Neural progenitor cell (in vitro differentiated cells): ENCODE measurements at places on chromosomes 3 and 15. TPM values are rescaled to one million over a fixed set of nuclear protein-coding genes. Genes with fewer than 3 reads are reported as not detected.
A peak's percentile ranks its signal among the peaks of the same experiment; 100 is the strongest.

DAPK2 gene
- 5.4 and 9.7 TPM in 2 replicates for total RNA-seq

TGM4 gene
- 0.04 and 0.12 TPM in 2 replicates for total RNA-seq

CNTN6 gene
- total RNA-seq: 2.1 and 2.2 TPM in 2 replicates

SERINC4 gene
- 0.50 TPM in 1 of 2 replicates, not detected in the other for total RNA-seq

GRCh38 chr3:65493371-65493882 is 545.3 kb downstream of the MAGI1 start:
- peaks cover 15% of the 10 kb centered on the region for H3K4me1 ChIP-seq
- no peak overlapping the region for H3K27ac ChIP-seq
- no peaks in the 10 kb centered on the region for H3K27me3 ChIP-seq
- DNase-seq: no peak
- no peak overlapping the region for H3K4me3 ChIP-seq

GRCh38 chr3:4507024-4507596 is 14.0 kb downstream of the ITPR1 start:
- H3K27ac ChIP-seq: no peak overlapping the region
- H3K36me3 ChIP-seq: no peaks in the 10 kb centered on the region
- H3K4me3 ChIP-seq: no peak overlapping the region
- H3K4me1 ChIP-seq: peaks cover 46% of the 10 kb centered on the region
- no peak for DNase-seq

GRCh38 chr3:49346797-49347251 is 7.0 kb upstream of the USP4 start:
- H3K36me3 ChIP-seq: no peaks in the 10 kb centered on the region
- DNase-seq: no peak
- H3K4me1 ChIP-seq: no peaks in the 10 kb centered on the region
- H3K27me3 ChIP-seq: no peaks in the 10 kb centered on the region

DNA sequence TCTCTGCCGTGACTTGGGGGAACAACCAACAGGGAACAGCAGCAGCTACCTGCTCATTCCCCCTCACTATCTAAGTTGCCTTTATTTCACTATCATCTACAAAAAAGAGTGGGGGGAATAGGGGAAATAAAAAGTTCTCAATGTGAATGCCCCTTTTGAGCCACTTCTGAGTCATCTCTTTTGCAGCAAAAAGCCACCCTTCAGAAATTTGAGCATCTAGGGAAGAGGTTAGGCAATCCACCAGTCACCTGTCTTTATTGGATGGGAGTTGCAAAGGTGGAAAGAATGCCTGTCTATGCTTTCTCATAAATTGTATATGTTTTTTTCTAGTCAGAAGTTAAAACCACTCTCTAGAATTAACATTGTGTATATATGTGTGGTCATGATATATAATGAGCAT is 41.1 kb downstream of the GPD1L start:
- H3K27ac ChIP-seq: no peak overlapping the region
- no peak overlapping the region for H3K4me3 ChIP-seq
- no peaks in the 10 kb centered on the region for H3K4me1 ChIP-seq
- no peaks in the 10 kb centered on the region for H3K36me3 ChIP-seq
- DNase-seq: no peak
- H3K27me3 ChIP-seq: no peaks in the 10 kb centered on the region

DNA sequence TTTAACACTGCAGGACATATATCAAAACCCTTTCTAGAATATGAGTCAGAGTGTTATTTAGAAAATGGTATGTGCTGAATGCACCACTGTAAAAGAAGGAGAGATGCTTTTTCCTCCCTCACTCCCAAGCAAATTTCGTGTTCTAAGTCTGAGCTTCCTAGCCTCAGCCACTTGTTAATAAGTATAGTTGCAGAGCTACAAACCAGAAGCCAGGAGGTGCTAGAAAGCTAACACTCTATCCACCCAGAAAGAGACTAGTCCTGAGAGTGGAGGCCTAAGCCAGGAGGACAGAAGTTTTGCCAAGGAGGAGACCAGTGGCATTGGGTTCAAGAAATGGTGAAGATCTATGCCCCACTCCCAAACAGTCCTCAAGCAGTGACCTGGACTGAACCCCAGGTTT is 40.5 kb upstream of the GYG1 start:
- no peak overlapping the region for H3K27ac ChIP-seq
- H3K36me3 ChIP-seq: no peaks in the 10 kb centered on the region
- peaks cover 2% of the 10 kb centered on the region for H3K4me1 ChIP-seq
- H3K27me3 ChIP-seq: no peaks in the 10 kb centered on the region
- no peak for DNase-seq
- H3K4me3 ChIP-seq: no peak overlapping the region

DNA sequence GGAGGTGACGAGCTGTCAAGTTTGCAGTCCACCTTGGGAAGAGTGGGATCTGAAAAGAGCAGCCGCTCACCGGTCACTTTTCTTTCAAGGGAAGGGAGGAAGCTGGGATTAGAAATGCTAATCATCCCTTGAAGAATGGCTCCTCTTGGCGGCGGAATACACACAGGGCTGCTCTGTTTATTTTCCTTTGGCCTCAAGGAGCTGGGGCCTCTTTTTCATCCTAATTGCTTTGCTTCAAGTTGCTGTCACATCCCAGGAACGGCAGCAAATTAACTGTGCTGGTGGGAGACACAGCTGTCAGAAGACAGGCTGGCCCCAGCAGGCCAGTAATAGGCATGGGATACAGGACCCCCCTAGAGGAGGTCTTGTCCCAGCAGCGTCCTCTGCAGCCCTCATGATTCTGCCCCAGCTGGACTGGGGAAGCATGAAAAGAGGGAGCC is 6.7 kb downstream of the KBTBD13 start:
- H3K4me3 ChIP-seq: peak overlapping the region; percentile 16
- peak overlapping the region; percentile 90 for H3K27ac ChIP-seq

DNA sequence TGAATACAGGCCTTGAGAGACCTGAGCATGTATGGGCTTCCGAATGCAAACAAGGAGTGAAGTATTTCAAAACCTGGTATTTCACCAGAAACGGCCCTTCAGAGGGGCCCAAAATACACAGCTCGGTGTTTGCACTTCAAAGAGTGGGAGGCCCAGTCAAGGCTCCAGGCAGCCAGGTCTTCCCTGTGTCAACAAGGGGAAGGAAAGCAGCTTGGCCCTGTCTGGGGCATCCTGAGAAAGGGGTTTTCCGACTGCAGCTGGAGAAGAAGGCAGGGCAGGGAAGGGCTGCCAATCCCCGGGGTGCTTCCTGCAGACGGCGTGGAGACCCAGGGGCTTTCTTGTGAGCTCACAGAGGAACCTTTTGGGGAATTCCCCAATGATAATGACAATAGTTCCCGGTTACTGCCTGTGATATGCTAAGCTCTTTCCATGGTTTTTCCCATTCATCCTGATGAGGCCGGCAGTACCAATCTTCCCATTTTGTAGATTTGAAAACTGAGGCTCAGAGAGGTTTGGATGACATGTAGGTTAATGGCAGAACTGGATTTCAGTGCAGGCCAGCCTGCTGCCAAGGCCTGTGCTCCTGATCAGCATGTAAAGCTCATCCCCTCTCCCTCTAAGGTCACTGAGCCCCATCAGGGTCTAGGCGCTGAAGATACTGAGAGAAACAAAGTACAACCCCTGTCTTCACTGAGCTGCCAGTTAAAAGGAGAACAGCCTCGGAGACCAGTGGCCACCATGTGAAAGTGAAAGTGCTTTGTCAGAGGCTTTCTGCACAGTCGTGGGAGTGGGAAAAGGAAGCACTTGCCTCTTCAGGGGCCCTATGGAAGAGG is 43.0 kb upstream of the TLE3 start:
- H3K27me3 ChIP-seq: no peaks in the 10 kb centered on the region
- no peak for DNase-seq
- no peaks in the 10 kb centered on the region for H3K36me3 ChIP-seq
- H3K4me1 ChIP-seq: peaks cover 11% of the 10 kb centered on the region
- H3K4me3 ChIP-seq: no peak overlapping the region

DNA sequence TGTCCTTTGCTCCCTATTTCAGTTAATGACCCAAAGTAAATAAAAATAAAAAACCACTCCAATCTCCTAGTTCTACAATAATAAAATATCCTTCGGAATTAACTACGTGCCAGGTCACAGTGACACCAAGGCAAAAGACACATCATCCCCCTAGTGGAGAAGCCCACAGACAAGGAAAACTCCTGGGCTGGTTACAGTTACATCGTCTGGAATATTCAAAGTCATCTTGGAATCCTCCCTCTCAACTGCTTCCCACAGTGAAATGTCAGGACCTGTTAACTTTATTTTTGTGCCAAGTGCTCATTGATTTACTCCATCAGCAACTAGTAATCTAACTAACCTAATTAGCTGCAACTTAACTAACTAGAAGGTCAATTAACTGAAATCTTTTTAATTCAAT is 349.3 kb downstream of the MAGI1 start:
- no peaks in the 10 kb centered on the region for H3K27me3 ChIP-seq
- H3K4me1 ChIP-seq: no peaks in the 10 kb centered on the region
- no peak overlapping the region for H3K27ac ChIP-seq
- DNase-seq: no peak
- H3K36me3 ChIP-seq: no peaks in the 10 kb centered on the region

- peaks cover 5% of the 10 kb centered on the region for H3K4me1 ChIP-seq
- no peak for DNase-seq
- H3K4me3 ChIP-seq: no peak overlapping the region
These were observed 33.2 kb upstream of the ACP3 start for GRCh38 chr3:132283916-132284405.

DNA sequence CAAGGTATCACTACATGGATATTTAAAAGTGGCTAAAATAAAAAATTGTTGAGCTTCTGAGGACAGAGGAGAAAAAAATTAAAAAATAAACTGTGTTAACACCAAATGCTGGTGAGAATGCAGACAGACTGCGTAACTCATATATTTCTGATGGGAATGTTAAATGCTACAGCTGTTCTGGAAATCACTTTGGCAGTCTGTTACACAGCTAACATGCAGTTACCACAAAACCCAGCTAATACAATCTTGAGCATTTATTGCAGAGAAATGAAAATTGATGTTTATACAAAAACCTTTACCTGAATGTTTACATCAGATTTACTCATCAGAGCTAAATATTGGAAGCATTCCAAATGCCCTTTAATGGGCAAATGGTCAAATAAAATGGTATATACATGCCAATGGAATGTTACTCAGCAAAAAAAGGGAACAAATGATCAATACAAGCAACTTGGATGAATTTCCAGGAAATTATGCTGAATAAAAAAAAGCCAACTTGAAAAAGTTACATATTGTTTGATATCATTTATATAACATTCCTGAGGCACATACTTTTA is 24.6 kb downstream of the MNS1 start:
- no peaks in the 10 kb centered on the region for H3K27me3 ChIP-seq
- no peaks in the 10 kb centered on the region for H3K36me3 ChIP-seq
- no peak overlapping the region for H3K27ac ChIP-seq
- no peaks in the 10 kb centered on the region for H3K4me1 ChIP-seq
- H3K4me3 ChIP-seq: no peak overlapping the region
